Progenitor cell of endocrine pancreas (in vitro differentiated cells): ENCODE measurements at places on chromosomes 3 and 15.

DNA sequence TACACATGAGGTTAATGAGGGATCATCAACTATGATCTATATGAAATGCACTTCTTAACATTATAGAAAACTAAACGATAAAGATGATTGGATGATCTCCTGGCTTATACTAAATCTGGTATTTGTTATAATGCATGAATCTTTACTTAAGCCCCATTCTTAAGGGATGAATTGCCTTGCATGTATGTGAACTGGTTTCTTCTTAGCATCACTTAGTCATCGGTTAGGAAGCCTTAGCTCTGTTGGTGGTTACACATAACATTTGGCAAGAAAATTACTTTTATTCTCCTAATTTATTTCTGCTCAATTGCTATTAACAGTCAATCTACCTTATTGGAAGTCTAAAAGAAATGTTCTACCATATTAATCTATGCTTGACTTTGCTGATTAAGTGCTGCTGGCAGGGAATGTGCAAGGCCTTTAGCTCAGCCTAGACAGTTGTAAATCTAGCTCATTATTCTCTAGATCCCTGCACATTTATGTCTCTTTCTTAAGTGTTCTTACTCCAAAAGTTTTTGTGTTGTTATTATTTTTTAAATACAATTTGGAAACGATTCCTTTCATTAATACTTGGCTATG is 356.0 kb downstream of the ZPLD1 start:
- no peak for DNase-seq

GRCh38 chr15:82808634-82809041 is 790 bp upstream of the WHAMM start:
- no peak for DNase-seq

- DNase-seq = no peak
These were observed 34.6 kb downstream of the ROPN1B start for GRCh38 chr3:126003447-126004190.

GRCh38 chr3:168342946-168343850 is 247.5 kb upstream of the GOLIM4 start:
- DNase-seq = no peak

DNA sequence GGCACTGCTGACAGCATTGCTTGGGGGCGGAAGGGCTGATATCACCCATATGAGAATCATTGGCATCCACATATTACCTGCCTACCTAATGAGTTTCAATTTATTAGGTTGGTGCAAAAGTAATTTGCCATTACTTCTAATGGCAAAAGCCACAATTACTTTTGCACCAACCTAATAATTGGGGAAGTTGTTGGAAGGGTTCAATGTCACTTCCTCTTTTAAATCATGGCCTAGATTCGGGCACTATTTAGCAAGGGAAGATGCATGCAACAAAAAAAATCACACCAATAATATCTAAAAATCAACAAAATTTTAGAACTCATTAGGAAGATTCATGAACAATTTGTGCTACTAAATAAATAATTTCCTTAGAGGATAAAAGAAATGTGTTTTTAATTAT is 56.0 kb upstream of the AGTR1 start:
- no peak for DNase-seq

DNA sequence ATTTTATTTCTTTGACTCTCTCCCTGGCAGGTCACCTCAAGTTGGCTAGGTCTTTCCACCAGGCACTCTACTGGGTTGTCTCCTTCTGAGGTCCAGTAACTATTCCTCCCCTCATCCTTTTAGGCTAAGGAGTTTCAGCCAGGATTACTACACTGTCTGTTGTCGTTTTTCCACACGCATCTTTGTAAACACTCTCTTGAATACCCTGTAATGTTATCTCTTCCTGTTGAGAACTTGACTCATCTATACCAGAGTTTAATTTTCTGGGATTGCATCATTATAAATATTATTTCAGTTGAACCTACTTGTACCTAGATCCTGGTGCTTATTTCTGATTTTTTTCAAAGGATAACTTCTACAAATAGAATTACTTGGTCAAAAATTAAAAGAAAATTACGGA is 138.3 kb downstream of the SQOR start:
- no peak for DNase-seq

GRCh38 chr15:32872621-32873283 is 154.9 kb downstream of the GREM1 start:
- no peak for DNase-seq

- DNase-seq = no peak
These were observed 88.1 kb downstream of the ADAMTS9 start for GRCh38 chr3:64599651-64600050.

- DNase-seq = no peak
These were observed 44.4 kb upstream of the GALNT15 start for GRCh38 chr3:16130066-16130465.

DNA sequence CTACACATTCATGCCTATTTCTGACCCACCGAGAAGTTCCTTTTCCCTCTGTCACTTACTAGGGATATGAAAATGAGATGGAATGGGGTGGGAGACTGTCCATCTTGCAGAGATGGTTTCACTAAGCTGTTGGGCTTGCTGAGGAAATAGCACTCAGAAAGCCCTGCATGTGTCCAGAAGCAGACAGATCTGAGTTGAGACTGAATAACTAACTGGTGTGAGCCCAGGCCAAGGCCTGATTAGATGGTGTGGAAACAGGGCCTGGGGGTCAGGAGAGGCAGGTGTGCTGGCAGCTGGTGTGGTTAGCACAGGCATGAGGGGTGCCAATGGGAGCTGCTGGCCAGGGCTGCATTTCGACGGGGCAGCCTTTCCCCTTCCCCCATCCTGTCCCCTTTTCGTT is 72.1 kb downstream of the CLSTN2 start:
- no peak for DNase-seq

DNA sequence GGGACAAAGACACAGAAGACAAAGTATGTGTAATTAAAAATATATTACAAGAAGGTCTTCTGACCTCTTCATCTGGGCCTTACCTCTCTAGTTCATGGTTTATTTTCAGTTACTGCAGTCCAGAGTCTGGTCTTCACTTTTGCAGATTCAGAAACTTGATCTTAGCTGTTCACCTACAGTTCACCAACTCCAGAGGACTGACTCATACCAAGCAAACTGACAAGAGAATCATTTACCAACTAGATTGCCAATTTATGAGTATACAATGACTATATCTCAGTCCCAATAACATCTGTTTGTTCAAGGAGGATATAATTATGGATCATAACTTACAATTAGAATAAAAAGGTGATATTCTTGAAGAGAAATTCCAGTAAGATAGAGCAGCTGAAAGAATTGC is 9.0 kb downstream of the P2RY1 start:
- DNase-seq = no peak

DNA sequence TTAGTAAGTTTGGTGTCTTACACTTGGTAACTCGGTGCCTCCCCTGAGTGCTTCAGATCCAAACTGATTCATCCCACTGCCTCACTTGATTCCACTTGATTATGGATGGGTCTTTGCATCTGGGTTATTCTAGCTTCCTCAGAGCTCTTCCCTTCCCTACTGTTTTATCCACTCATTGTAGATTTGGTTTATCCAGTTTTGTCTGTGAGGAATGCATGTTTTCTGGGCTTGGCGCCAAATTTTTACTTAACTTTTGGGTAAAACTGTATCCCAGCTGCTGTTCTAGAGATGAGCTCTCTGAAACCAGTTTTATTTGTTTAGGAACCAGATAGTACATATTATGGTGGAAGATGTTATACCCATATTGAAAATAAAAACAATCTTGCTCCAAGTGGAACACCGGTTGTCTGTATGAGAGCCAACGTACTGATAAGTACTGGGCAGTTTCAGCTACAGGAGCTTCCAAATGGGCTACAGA is 20.9 kb downstream of the RAD54L2 start:
- DNase-seq = no peak

DNA sequence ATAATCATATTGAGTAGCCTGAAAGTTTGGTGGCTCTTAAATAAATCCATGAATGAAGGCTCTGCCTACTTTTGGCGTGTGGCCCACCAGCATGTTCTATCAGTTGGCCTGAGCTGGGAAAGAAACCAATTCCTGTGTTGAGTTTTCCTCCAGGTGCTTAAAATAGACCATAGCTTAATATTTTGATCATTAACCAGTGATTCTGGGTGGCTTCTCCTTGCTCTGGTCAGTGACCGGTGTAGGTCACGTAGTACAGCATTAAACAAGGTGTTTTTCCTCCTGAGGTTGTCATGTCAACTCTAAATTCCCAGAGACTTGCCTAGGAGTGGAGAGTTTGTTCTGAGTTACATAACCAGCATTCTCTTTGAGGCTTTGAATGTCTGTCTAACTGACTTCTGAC is 1.3 kb downstream of the HHLA2 start:
- DNase-seq = no peak

DNA sequence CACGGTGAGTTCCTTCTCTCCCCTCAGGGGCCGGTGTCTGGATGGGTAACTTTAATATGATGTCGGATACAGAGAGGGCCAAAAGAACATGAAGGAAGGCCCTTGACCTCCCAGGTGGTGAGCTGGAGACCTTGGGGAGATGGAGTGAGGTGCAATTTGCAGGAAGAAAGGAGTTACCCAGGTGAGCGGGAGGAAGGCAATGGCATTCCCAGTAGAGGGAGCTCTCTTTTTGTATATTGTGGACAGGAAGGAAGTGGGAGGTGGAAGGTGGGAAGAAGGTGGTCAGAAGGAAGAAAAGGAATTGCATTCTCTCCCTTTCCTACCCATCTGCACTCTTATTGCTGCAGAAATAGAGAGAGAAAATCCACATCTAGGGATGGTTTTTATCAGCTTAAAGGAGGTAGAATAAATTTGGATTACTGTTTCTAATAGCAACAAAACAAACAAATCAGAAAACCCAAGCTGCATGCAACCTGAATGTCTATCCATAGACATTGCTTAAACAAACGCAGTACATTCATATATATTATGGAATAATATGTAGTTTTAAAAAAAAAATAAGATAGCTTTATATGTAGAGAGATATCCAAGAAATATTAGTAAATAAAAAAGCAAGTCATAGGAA is 169.0 kb upstream of the TSC22D2 start:
- DNase-seq = no peak

- no peak for DNase-seq
These were observed 44.6 kb downstream of the ZBTB38 start for GRCh38 chr3:141412936-141413354.

DNA sequence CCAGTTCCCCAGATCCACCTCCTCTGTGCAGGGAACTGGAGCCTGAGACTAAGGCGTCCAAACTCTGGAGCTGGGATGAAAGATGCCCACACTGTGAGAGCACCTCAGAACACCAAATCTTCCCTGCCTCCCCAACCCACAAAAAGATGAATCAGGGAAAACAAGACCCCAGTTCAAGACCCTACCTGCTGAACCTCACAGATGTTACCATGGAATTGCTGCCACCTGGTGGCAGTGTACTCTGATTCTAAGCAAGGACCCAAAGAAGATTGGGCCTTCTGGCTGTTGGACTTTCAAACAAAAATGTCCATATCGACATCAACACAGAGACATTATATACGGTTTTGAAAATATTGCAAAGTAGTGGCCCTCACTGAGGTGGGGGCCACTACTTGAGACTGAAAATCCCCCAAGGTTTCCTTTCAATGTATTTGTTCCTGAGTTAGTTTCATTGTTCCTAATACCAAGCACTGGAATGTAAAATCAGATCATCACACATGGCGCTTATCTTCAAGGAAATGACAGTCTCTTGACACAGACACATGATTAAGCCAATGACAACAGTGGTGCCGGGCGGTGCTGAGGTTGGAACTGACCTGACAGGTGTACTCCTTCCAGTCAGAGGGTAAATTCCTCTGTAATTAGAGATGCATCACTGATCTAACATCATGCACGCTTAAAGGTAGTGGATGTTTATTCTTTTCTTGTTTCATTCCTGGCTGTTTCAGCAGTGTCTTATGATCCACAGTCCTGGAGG is 67.6 kb downstream of the SLC6A11 start:
- DNase-seq = no peak

DNA sequence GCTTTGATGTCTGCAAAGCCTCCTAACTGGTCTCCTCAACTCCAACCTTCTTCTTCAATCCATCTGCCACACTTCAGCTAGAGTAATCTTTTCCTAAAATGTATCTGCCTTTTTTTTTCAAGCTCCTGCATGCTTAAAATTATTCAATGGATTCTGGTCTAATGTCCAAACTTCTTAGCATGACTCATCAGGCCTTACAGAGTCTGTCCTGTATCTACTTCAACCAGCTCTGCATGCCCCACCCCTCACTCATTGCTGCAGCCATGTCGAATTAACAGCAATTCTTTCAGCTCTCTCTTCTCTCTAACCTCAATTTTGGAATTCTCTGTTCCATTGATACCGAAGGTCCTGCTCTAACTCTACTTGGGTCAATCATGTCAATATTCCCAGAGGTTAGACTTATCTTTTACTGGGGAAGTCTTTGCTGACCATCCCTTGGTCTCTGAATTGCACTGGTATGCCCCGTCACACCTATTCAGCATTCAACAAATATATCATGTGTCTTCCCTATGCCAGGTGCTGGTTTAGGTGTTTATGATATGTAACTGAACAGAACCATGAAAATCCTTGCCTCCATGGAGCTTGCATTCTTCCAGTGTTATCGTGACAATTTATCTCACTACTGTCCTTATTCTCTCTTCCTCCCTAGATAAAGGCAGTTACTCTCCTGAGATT is 88.5 kb upstream of the NANOGP8 start:
- DNase-seq = no peak

DNA sequence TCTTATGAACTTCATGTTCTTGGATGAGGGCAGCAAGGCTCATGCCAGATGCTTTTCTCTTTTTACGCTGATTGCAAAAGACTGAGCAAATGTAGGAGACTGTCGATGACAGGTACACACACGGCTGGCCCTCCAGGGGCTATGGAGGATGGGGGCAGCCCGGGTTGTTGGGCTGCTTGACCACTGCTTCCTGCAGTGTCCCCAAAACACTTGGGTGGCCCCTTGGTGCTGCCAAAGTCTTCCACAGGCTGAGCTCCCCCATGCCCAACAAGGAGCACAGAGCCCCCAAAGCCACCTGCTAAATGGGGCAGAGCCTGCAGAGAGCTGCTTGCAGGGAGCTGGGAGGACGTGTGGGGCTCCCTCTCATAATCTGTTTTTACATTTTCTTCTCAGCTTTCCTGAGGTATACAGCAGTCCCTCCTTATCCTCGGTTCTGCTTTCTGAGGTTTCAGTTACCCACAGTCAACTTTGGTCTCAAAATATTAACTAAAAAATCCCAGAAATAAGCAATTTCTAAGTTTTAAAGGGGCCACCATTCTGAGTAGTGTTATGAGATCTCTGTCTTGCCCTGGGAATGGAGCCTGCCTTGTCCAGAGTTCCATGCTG is 7.3 kb downstream of the PRR23E start:
- no peak for DNase-seq
